HS-27A (cell line): ENCODE measurements at places on chromosomes 13 and 19.
A peak's percentile ranks its signal among the peaks of the same experiment; 100 is the strongest.

DNA sequence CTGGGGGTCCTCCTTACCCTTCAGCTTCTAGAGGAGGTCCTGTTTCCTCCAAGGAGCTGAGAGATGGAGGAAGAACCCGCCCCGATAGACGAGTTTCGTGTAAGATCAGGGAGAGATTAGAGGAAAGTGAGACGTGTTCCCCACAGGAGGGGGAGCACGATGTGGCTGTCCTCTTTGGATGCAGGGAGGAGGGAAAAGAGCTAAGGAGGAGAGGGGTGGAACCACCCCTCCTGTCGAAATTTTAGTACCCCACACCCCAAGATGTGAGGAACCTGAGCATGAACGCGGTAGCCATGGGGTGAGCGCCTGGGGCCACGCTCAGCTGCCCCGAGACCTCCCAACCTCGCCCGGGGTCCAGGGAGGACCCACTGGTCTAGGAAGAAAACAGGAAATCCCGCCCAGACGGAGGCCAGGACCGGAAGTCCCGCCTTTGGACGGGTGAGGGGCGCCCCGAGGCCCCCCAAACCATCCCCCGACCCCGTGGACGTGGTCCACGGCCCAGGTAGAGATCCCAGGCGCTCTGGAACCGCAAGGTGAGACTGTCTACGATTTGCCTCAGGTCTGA lies 1.2 kb downstream of the AKT1S1 start:
- no peak for DNase-seq

GRCh38 chr19:1109032-1109551 lies 5.3 kb downstream of the GPX4 start:
- DNase-seq, result no peak

- DNase-seq, result no peak
These were observed 17.7 kb downstream of the CEACAM8 start for GRCh38 chr19:42577016-42577415.

- DNase-seq, result no peak
These were observed 29.8 kb upstream of the GRTP1 start for GRCh38 chr13:113393563-113394338.

DNA sequence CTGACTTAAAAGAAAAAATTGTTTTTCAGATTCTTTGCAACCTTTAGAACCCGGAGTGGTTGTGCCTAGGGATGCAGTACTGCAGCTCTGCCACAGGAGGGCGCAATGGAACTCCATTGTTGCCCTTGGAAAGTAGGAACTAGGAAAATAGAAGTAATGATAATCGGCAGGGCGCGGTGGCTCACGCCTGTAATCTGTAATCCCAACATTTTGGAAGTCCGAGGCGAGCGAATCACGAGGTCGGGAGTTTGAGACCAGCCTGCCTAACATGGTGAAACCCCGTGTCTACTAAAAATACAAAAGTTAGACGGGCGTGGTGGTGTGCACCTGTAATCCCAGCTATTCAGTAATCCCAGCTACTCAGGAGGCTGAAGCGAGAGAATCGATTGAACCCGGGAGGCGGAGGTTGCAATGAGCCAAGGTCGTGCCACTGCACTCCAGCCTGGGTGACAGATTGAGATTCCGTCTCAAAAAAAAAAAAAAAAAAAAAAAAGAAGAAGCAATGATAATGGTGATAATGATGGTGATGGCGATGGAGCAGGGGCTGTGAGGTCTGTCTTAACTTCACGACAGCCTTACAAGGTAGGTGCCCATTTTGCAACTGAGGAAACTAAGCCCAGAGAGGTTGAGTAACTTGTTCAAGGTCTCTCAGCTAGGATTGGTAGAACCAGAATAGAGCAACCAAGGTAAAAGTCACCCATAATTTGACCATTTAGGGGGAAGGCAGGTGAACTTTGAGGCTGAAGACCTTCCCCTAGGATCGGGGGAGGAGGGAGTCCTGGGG lies 5.5 kb upstream of the ADAMTS10 start:
- DNase-seq, result no peak

GRCh38 chr13:39655569-39656324 lies at the start of gene COG6:
TSS of gene COG6 (plus strand) at chr13:39655662. CDS start at chr13:39655727, 65 bp downstream.
- DNase-seq, result peak; percentile 57

DNA sequence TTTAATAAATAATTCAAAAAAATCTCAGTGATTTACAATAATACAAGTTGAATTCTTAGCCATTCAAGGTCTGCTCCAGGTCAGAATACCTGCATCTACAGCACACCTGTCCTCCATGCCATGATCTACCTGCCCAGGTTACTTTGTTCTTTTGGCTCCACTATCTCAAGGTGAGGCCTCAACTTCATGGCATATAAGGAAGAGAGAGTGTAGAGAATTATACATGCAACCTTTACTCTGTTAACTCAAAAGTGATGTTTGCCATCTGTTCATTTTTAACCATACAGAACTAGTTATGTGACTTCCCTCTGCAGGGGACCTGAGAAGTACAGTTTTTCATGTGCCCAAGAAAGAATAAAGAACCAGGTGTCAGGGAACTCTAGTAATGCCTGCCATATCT lies 28.2 kb upstream of the MICU2 start:
- DNase-seq, result no peak

DNA sequence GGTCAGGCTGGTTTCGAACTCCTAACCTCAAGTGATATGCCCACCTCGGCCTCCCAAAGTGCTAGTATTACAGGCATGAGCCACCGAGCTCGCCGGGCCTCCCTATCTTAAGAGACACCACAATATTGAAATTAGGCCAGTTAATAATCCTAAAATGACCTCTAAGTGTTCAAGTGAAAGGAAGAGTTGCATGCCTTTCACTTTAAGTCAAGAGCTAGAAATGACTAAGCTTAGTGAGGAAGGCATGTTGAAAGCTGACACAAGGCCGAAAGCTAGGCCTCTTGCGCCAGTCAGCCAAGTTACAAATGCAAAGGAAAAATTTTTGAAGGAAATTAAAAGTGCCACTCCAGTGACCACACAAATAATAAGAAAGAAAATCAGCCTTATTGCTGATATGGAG lies 144.5 kb upstream of the FNDC3A start:
- no peak for DNase-seq

- DNase-seq, result no peak
These were observed 13.3 kb downstream of the KATNAL1 start for GRCh38 chr13:30294004-30294403.

GRCh38 chr19:12545267-12545666 lies 6.0 kb downstream of the ZNF564 start:
- DNase-seq, result no peak

DNA sequence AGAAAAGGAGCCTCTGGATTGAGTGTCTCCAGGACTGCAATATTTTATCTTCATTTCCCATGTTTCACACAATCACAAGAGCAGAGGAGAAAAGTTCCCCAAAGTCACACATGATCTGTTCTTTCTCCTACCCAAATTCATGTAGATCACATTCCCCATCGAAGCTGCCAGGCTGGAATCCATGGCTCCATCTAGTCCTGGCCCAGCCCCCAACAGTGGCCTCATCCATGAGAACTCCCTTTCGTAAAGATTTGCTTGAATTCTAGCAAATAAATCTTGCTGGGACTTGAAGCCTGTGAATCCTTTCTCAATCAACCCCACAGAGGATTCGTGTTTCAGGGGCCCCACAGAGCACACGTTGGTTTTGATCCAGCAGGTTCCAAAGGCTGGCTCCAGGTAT lies 109.5 kb downstream of the COL4A1 start:
- no peak for DNase-seq

DNA sequence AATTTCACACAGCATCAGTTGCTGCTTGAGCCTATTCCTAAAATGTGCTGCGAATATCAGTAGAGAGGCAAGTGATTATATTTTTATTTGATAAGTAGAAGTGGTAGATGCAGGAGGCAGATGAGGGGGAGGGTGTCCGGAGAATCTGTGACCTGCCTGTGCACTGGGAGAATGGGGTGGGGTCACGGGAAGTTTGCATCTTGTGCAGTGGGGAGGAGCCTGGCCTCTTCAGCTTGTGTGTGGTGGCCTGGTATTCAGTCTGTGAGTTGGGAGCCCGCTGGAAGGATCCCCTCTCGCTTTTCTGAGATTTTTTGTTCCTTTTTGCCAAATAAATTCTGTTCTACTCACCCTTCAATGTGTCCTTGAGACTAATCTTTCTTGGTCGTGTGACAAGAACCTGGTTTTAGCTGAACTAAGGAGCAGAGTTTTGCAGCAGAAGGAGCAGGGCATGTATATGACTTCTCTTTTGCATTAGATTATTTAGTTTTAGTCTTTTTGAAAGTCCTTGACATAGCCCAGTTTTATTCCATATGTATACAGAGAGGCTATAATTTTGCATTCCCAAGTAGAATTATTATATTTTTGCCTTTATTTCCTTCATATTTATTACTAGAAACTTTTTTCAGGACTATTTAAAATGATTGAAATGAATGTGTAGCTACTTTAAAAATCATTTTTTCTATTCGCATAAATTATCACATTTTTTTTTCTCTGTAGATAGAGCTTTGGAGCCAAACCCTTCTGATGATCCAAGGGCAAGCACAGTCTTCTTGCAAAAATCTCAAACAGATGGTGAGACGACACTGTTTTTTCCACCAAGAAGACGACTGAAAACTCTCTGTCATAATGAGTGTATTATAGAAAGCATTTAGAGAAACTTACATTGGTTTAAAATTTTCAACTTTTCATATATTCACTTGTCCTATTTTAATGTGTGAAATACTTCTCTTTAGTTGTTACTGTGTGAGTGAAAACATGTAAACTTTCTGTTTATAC lies 1257.2 kb downstream of the UQCRFS1 start:
- no peak for DNase-seq

GRCh38 chr13:29474991-29475390 lies 120.5 kb downstream of the SLC7A1 start:
- DNase-seq, result peak; percentile 29

DNA sequence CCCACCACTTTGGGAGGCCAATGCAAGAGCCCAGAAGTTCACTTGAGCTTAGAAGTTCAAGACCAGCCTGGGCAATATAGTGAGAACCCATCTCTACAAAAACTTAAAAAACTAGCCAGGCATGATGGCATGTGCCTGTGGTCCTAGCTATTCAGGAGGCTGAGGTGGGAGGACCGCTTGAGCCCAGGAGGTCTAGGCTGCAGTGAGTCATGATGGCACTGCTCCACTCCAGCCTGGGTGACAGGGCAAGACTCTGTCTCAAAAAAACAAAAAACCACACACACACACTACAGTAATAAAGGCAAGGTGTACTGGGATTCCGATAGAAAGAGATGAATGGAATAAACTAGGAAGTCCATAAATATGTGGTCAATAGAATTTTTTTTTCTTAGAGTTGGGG lies 35.6 kb downstream of the CYP2F1 start:
- DNase-seq, result no peak

GRCh38 chr13:25978961-25979360 lies 72.9 kb downstream of the SHISA2 start:
- DNase-seq, result no peak
